A549 treated with ZK216348 at 1 μM for 4 hours (cell line): ENCODE measurements at places on chromosomes 5 and 9. TPM values are rescaled to one million over a fixed set of nuclear protein-coding genes. Genes with fewer than 3 reads are reported as not detected.

The LIX1 gene
- total RNA-seq: not detected in 5 replicates

The SLC45A2 gene
- not detected in 5 replicates for total RNA-seq

The GARIN3 gene
- not detected in 5 replicates for total RNA-seq

The FOXD4 gene
- 0.34 to 0.94 TPM (median 0.49 TPM) in 5 replicates for total RNA-seq

The ARID3C gene
- 0.13 to 0.23 TPM (median 0.19 TPM) in 3 of 5 replicates, not detected in the others for total RNA-seq

The ANKRD18B gene
- 3.1 to 9.0 TPM (median 8.5 TPM) in 5 replicates for total RNA-seq

The PCDHA1 gene
- 0.14 to 0.48 TPM (median 0.19 TPM) in 5 replicates for total RNA-seq

The MLLT3 gene
- total RNA-seq: 14.3 to 21.9 TPM (median 16.7 TPM) in 5 replicates

The SLIT3 gene
- 11.1 to 22.5 TPM (median 17.4 TPM) in 5 replicates for total RNA-seq

The ADRA1B gene
- total RNA-seq: 14.0 to 23.5 TPM (median 19.1 TPM) in 5 replicates

The PCDHGA1 gene
- 0.22 to 0.40 TPM (median 0.30 TPM) in 5 replicates for total RNA-seq

The TRIM36 gene
- 2.0 to 2.6 TPM (median 2.1 TPM) in 5 replicates for total RNA-seq

The ENDOG gene
- 12.2 to 33.5 TPM (median 32.5 TPM) in 5 replicates for total RNA-seq

The FOXD4L5 gene
- total RNA-seq: 0.06 to 0.11 TPM (median 0.11 TPM) in 3 of 5 replicates, not detected in the others

The MED7 gene
- total RNA-seq: 14.9 to 27.2 TPM (median 15.7 TPM) in 5 replicates

The IFNA21 gene
- total RNA-seq: not detected in 5 replicates

The IFNA2 gene
- total RNA-seq: not detected in 5 replicates

The TGFBI gene
- total RNA-seq: 1,493 to 2,078 TPM (median 1,745 TPM) in 5 replicates

The HEMGN gene
- total RNA-seq: not detected in 5 replicates

The RAB14 gene
- 34.8 to 52.7 TPM (median 46.6 TPM) in 5 replicates for total RNA-seq

The NPR2 gene
- 3.2 to 7.5 TPM (median 6.1 TPM) in 5 replicates for total RNA-seq

The SLC6A18 gene
- not detected in 5 replicates for total RNA-seq

The HAVCR2 gene
- total RNA-seq: 0.20 to 0.70 TPM (median 0.41 TPM) in 5 replicates

The TEK gene
- 0.06 to 0.12 TPM (median 0.07 TPM) in 5 replicates for total RNA-seq

The FAM221B gene
- not detected in 5 replicates for total RNA-seq

The FNIP1 gene
- 9.3 to 13.8 TPM (median 10.8 TPM) in 5 replicates for total RNA-seq

The RANBP6 gene
- total RNA-seq: 8.3 to 16.0 TPM (median 14.3 TPM) in 5 replicates

The IL5 gene
- not detected in 5 replicates for total RNA-seq

The AK8 gene
- total RNA-seq: 0.43 to 1.4 TPM (median 1.2 TPM) in 5 replicates

The IL6ST gene
- total RNA-seq: 33.7 to 75.0 TPM (median 69.8 TPM) in 5 replicates
